Brain pericyte (primary cell): ENCODE measurements at places on chromosomes 6 and 20.

- DNase-seq, result no peak
These were observed 470.3 kb upstream of the JARID2 start for GRCh38 chr6:14775528-14775927.

- no peak for DNase-seq
These were observed 89.6 kb upstream of the RIPOR2 start for GRCh38 chr6:25025248-25025918.

DNA sequence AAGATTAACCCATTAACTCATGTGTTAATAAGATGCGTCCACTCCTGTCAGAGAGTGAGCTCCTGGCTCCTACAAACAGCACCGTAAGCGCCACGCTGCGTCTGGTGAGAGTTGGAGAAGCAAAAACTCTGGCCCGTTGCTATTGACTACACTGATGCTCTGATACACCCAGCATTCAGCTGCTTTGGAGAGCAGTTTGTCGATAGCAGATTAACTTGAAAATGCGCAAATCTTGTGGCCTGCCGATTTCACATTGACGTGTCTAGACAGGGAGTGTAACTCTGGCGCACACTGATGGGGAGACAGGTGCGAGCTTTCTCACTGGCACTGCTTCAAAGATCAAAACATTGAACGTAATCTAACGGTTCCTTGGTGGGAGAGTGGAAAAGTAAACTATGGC lies 151.7 kb upstream of the RPS6KA2 start:
- DNase-seq, result no peak

GRCh38 chr20:49981218-49982071 lies 1.3 kb upstream of the SNAI1 start:
- DNase-seq, result no peak

GRCh38 chr6:107636486-107636885 lies 146.6 kb downstream of the SOBP start:
- DNase-seq, result no peak

DNA sequence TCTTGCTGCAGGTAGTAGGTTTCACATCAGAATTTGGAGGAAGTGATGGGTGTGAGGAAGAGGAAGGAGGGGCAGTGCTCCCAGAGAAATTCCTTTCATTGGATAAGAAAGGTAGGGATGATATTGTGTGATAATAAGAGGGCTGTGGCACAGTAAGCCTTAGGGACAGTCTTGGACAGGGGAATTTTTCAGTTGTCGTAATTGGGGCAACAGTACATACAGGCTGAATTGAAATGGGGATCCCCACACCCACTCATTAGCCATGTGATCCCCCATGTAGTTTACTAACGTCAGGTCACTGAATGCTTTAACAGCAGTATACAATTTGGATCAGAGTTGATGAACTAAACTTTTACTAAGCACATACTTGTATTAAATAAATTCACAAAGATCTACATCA lies 79.4 kb downstream of the FOXO3 start:
- no peak for DNase-seq

DNA sequence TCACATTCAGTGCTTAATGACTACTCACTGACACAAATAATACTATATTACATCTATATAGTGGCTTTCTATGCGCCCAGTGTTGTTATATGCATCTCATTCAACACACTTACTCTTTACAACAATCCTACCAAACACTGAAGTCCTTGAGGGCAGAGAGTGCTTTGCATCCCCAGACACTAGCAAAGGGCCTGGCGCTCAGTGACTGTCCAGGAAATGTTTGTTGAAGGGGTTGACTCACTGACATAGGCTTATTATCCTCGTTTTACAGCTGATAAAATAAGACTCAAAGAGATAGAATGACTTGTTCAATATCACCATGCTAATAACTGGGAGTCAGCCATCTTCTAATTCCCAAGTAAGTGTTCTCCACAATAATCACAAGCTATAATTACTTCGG lies 163.3 kb downstream of the ARHGAP18 start:
- no peak for DNase-seq

DNA sequence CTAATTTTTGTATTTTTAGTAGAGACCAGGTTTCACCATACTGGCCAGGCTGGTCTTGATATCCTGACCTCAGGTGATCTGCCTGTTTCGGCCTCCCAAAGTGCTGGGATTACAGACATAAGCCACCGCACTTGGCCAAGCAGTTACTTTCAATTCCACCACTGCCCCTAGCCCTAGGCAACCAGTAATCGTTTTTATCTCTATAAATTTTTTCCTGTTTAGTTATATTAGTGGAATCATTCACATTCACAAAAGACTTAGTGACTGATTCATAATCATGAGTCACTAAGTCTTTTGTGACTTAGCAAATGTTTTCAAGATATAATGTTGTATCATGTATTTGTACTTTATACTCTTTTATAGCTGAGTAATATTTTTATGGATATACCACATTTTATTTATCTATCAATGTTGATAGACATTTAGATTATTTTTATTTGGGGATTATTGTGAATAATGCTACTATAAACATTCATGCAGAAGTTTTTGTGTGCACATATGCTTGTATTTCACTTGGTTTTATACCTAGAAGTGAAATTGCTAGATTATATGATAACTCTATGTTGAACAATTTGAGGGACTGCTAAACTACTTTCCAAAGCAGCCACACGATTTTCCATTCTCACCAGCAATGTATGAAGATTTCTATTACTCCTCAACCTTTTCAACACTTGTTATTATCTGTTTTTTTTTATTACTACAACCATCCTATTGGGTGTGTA lies 421.4 kb upstream of the ID4 start:
- DNase-seq, result no peak

- no peak for DNase-seq
These were observed 296.6 kb downstream of the PHACTR1 start for GRCh38 chr6:13012977-13013680.

DNA sequence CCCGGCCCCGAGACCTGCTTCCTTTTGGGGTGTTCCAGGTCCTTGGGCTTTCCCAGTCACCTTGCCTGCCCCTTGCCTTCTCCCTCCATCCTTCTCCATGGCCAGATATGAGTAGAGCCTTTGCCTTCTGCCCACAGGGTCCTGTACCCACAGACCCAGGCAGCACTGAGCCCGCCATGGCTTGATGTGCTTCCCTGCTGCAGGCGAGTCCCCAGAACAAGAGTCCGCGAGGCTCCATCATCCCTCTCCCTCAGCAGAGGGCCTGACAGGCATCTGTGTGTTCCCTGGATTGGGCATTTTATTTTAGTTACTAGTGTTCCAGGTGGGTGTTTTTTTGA lies 21.9 kb downstream of the PYGB start:
- no peak for DNase-seq

DNA sequence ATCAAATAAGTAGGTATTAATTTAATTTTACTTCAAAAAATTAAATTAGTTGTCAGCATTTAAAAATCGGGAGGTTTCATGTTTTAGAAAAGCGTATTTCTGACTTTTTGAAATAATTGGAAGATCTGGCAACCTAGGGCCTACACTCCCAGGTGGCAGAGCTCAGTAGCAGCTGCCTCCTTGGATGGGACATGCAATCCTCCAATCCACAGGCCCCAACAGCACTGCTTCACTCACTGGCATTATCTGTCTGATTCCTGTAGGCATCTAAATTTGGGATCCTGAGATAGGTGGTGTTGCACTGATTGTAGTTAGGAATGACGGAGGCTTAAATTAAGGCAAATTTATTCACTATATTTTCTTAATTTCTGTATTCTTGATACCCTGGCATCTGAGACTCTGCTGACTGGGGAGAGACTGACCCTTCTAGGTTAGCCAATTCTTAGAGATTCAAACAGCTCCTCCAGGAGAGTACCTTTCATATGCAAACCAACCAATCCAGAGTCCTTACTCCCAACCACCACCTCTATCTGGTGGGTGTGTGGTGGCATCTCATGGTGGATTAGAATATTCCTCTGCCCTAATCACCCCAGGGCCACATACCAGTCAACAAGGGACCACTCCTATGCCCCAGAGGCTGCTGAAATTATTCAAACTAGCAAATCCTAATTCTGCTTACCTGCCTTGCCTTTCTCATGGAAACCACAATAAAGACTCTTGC lies 146.6 kb upstream of the GLP1R start:
- no peak for DNase-seq

DNA sequence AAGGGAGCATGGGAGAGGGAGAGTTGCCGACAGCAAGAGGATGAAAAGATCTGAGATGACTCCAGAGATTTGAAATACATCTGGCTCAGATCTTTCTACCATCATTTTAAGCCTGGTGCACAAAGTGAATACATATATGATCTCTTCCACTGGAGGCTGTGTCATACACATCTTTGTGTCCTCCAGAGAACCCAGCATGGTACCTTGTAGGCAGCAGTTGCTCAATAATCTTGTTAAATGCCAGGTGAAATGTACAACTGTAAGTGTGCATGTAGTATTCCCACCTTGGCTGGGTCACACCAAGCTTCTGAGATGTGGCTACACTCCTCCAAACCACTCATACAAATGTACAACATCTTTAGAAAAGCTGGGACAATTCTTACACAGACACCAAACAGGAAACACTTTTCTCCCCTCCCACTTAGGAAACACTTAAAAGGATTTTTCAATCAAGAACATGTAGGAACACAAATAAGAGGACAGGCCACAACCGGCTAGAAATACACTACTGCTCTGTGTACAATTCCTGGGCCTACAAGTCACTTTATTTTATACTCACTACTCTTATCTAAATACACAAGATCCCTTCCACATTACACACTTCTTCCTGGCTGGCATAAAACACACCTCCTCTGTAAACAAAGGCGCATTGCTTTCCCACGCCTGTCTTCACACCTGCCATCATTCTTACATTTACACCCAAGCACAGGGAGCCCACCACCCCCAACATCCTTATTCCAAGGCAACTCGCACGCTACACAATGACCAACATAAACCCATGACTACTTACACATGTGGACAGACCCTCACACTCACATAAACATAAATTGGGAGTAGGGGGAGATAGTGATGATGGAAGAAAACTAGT lies 3.8 kb upstream of the IER3 start:
- DNase-seq, result no peak

DNA sequence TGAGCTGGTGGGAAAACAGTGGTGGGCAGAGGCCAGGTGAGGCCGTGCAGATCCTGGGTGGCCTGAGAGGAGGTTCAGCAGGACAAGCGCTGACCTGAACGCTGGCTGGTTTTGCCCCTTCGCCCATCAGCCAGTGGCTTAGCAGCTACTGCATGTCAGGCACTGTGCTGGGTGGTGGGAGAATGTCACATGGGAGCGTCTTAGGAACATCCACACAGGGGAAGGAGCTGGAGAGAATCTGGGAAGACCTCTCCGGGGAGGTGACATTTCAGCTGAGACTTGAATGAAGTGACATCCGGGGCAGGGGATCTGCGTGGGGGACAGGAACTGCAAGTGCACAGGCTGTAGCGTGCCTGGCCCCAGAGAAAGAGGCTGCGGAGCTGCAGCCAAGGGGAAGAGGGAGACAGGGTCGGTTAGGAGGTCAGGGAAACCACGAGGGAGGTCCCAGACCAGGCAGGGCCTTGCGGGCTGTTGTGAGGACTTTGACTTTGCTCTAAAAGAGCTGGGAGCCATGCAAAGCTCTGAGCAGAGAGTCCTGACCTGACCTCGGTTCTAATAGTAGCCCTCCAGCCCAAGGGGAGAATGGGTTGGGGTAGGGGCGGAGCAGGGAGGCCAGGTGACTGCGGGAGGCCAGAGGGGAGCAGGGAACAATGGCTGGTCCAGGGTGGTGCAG lies 156.8 kb upstream of the PTPN1 start:
- DNase-seq, result no peak

DNA sequence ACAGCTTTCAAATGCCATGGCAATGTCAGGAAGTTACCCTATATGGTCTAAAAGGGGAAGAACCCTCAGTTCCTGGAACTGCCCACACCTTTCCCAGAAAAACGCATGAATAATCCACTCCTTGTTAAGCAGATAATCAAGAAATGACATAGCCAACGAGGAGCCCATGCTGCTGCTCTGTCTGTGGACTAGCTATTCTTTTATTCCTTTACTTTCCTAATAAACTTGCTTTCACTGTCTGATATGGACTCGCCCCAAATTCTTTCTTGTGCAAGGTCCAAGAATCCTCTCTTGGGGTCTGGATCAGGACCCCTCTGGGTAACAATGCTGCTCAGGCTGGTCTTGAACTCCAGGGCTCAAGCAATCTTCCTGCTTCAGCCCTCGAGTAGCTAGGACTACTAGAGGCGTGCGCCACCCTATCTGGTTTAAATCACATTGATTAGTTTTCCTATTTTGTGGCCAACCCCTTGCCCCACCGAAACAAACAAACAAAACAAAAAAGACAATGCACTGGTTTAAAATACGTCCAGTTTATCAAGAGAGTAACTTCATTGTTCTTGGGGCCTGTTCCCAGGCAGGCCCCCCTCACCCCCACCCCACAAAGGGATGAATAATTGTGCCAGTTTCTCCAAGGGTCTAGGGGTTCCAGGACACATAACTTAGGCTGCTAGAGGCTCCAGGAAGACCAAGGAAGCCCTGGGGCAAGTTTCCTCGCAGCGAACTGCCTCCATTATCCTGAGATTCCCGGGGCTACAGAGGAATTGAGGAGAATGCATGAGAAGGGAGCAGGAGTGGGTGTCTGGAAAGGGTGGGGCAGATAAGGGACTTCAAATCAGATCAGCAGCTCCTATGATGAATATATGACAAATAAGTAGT lies 10.1 kb upstream of the AKAP12 start:
- DNase-seq, result no peak

DNA sequence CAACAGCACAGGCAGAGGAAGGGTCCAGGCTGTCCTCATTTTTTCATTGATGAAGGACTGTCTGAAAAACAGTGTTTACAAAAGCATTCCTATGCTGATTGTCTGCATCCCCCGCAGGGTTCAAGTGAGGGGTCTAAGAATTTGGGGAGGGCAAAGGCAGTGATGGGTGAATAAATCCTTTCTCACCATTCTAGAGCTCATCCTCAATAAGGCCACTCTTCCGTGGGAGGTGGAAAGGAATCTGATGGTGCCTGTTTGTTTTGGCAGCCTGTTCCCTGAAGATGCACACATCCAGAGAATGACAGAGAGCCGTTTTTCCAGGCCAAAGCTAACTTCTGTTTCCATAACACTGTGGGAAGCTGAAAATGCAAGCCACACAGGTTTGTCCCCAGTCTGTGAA lies 164.5 kb downstream of the MOXD1 start:
- no peak for DNase-seq

GRCh38 chr6:39225946-39226437 lies 3.3 kb downstream of the KCNK5 start:
- DNase-seq, result no peak
